Activated CD4-positive, alpha-beta T cell treated with anti-CD3 and anti-CD28 coated beads, Interleukin-2, amount 50 U/mL, for 24 hours (primary cell): ENCODE measurements at places on chromosomes 4 and X.

DNA sequence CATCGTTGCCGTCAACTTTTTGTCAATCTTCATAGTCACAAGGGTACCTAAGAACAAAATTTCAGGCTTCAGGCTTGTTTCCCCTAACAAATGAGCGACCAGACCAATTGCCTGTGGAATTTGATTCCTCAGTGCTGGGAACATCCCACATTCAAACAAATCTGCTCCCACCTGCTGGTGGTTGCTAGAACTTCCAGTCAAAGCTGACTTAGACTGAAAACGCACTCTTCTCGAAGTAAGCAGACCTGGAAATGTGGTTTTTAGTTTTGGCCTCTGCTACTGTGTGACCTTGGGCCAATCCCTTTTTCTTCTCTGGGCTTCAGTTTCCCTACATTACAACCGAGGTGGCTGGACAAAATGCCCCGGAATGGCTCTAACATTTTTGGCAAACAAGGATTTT, 1.8 kb upstream of the GABRQ start:
- DNase-seq = no peak

DNA sequence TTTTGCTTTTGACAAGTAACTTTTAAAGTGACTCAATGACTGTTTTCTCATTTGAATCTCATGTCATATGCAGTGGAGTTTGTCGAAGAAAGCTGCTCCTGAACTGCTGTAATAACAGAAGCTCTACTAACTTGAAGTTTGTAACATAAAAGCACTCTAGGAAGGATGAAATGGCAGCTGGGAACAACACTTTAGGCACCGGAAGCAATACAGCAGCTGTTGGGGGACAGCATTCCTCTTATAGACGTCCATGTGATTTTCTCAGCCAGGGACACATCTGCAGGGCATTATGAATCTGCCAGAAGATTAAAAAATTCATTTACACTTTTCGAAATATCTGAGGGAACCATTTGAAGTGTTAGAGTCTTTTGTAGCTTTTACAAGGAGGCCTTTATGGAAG, 1035.8 kb downstream of the ADGRL3 start:
- no peak for DNase-seq

- DNase-seq = no peak
Observed at GRCh38 chr4:122393276-122393675, 14.5 kb downstream of the ADAD1 start.

- DNase-seq = no peak
Observed at GRCh38 chr4:71338846-71339593, at the start of gene SLC4A4. Gene SLC4A4 (plus strand): TSS chr4:71339020.

GRCh38 chr4:6752486-6752829, 30.1 kb upstream of the KIAA0232 start:
- DNase-seq = no peak

DNA sequence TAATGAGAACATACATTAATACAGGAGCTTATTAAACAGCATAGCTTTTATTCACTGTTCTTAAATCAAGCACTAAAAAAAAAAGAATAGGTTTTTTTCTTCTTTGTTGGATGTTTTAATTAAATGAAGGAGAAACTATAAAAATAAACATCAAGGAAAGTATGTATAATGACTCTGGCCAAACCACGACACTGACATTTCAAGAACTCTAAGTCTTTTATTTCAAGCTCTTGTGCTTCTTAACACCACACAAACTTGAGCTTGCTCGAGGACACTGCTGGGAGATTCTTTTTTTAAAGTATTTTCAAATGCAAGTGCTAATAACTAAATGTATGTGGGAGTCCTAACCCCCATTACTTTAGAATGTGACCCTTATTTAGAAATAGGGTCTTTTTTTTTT, 204.9 kb upstream of the PPARGC1A start:
- no peak for DNase-seq

- no peak for DNase-seq
Observed at GRCh38 chrX:38106991-38107655, 100.8 kb downstream of the SYTL5 start.

GRCh38 chr4:156677131-156677531, 294.5 kb downstream of the PDGFC start:
- no peak for DNase-seq

DNA sequence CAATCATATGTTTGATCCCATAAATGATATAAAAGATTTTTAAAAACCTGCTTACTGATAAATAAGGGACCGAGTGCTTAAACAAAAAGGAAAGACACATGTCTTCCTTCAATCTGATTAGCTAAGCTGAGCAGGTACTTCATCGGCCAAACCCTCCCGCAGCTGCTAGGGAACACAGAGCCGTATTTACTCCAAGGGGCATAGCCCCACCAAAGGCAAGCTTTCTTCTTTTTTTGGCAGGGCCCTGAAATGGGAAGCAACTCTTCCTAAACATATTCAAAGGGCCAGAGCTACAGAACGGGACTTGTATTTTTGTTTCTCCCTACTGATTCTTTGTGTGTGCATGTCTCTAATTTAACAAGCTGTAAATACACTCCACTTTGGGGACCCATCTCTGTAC, 337.3 kb downstream of the NLGN4X start:
- DNase-seq = no peak

- DNase-seq = no peak
Observed at GRCh38 chrX:115630204-115630603, 69.2 kb downstream of the PLS3 start.

GRCh38 chrX:22397566-22397965, 124.9 kb downstream of the CBLL2 start:
- DNase-seq = no peak

GRCh38 chr4:9999956-10000561, 21.2 kb downstream of the SLC2A9 start:
- no peak for DNase-seq

DNA sequence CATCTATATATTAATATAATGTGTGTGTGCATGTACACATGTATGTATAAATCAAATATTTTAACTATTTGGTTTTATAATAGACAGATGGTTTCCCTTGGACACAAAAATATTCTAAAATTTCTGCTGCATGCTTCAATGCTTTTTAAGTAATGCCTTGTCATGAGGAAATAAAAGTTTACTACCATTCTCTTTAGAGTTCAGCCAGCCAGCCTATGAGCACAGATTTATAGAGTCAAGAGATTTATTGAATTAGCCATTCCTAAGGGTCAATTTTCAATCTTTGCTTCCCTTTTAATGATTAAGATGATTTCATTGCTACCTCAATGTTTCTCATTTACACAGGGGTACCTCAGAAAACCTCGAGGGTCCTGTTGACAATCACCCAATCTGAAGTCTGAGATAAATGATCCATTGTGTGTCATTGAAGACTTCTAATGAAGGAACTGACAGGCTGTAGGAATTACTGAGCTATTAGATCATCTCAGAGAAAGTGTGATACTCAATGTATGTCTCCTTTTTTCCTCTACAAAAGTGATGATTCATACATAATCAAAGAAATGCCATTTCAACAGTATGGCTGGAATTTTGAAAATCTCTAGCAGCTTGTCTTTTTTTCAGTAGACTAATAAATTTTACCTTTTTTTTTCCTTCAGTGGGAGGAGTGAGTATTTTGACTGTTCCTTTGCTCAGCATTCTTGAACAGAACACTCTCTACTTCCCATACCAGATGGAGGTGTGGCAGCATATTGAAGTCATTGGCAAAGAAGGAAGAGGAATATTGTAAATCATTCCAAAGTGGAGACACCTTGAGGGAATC, 222.6 kb upstream of the PCDH18 start:
- no peak for DNase-seq

- DNase-seq = no peak
Observed at GRCh38 chrX:144334577-144334976, 450.7 kb downstream of the UBE2NL start.

GRCh38 chrX:30779453-30780030, 109.5 kb downstream of the TAB3 start:
- no peak for DNase-seq

DNA sequence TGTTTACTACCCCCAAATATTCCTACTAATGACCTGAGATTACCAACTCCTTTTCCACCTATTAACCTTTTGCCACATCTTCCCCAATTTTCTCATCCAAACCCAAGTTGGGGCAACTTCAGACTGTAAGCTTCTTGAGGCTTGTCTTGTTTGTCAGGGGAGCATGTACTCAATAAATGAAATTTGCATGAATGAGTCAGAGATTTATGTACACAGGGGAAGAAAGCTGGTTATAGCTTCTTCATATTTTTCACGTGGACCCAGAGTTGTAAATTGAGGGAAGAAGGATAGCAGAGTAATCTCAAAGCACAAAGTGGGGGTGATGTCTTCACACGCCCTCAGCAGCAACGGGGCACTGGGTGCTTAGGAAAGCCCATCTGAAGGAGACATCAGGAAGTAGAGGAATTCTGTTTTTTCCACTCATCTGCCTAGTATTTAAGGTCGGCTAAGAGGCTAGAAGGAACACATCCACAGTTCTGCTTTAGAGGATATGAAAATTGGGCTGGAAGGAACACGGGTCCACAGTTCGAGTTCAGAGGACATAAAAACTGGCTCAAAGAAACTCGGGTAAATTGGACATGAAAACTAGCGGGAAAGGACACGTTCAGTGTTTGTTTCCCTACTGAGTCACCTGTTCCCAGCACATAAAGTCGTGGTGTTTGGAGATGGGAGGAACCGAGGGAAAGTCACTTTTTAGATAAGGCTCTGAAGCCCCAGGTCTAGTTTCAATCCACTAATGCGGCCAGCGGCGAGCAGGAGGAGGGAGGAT, 696 bp upstream of the CA5B start:
- DNase-seq = no peak

DNA sequence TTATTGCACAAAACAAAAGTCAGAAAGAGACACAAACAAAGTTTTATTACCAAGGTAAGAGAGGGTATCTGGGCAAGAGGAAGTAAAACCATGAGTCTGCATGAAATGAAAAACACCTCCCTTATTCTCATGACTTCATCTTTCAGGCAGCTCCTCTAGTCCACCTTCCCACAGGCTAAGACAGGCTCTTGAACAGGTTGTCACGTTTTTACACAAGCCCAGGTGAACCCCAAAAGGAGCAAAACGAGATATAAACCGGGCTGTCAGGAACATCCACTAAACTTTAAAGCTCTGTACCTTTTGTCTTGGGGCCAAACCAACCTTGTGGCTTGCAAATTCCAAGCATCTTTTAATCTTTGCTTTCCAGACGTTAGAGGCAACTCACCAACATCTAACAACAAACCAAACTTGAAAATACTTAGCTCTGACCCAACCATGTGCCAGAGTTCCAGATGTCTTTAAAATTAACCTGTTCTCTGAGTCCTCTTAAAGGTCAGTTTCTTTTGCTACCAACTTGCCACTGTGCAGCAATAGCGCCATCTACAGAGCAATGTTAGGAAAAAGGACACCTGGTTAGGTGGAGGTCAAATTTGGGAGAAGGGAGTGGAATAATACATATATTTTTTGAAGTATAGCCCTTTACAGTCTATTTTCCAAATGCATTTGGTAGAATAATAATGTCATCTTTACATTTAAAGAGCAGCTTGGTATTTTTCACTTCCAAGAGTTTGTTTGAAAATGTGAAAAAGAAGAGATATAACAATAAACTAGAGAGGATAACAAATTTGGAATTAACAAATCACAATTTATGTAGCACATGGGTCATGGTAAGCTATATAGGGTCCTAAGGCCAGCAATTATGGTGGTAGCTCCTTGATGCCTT, 73.1 kb downstream of the QRFPR start:
- DNase-seq = no peak

DNA sequence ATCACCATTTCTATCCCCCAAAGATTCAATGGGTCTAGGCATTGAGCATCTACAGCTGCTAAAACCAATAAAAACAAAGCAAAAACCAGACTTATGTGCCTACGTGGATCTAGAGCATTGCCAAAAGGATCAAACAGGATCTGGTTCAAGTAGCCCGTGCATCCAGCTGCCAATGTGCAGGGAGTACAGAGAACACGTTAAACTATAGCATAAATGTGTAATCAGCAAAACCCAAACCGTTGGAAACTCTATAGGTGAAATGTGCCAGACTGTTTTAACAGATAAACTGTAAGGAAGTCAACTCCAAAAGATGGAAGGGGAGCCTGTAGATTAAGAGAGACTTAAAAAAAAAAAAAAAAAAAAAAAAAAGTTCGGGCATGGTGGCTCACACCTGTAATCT, 58.5 kb downstream of the APOO start:
- no peak for DNase-seq

DNA sequence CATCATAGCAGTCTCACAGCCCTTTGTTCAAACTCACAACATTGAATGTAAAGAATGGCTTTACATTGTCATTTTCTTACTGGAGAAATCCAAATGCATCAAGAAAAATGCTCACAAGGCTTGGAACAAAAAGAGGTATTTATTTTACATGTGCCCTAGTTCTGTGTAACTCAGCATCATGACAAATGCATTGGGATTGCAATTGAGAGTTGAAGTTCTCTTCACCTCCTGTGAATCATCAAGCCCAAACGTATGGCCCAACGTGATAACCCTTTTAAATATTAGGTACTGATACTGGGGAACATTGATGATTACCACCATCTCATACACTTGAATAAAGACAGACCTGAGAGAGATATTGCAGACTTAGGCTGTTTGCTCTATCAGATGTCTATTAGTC, 61.6 kb downstream of the GASK1B start:
- no peak for DNase-seq

GRCh38 chrX:120290107-120290506, 21.2 kb downstream of the TMEM255A start:
- no peak for DNase-seq

DNA sequence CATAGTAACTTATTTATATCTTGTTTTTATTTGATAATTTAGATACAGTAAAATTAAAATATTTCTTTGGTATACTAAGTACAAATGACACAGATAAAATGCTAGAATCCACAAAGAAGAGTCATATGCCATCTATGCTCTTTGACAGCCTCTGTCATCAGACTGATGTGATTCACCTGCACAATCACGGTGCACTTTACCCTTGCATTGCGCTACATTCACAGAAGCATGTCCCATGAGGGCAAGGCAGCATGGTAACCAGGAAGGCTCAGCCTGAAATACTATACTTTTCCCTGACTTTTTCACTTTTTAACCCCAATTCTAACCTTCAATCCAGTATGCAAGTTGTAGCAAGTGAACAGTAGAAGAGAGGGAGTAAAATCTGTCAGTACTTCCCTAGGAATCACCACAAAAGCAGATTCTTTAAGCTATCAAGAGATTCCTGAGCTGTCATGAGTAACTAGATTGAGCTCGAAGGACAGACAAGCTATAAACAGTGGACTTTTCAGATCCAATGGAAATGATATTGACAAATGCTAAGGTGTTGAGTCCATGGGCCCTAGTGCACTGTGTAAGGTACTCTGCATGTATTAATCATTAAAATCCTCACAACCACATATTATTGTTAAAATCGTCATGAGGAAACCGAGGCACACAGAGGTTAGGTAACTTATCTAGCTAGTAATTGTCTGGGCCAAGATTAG, 14.2 kb downstream of the SEC24D start:
- no peak for DNase-seq
